HS-27A (cell line): ENCODE measurements at places on chromosomes 12 and 14.

GRCh38 chr12:55829967-55830600 is 697 bp upstream of the DNAJC14 start:
- DNase-seq: no peak

DNA sequence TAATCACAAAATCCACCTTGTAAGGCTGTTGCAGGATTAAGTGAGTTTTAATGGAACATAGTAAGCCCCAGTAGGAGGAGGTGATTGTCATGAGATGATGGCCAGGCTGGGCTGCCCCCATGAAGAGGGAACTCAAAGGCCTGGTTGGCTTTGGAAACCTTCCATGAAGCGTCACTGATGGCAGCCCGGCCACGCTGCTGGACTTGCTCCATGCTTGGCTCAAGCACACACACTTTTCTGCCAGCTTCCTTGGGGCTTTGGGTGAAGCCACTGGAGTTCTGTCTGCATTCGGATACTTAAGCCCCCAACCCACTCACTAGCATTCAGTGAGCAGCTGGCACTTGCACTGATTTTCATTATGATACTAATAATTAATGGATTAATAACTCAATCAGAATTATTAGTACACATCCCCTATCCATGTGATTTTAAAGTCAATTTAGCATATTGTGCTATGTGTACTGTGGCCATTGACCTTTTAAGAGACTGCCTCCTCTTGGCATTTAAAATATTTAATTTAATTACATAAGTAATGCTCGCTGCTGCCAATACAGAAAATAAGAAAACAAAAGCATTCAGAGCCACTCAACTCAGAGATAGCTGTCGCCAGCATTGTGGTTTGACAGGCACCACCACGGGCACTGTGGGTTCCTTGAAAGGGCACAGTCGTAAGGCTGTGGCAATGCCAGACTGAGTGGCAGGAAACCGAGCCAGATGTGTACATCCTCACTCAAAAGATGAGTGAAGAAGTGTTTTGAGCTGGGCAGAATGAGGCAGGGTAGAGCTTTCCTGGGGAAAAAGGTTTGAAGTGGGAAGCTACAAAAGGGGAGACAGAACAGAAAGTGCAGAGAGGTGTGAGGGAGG is 15.9 kb downstream of the KRT85 start:
- no peak for DNase-seq

DNA sequence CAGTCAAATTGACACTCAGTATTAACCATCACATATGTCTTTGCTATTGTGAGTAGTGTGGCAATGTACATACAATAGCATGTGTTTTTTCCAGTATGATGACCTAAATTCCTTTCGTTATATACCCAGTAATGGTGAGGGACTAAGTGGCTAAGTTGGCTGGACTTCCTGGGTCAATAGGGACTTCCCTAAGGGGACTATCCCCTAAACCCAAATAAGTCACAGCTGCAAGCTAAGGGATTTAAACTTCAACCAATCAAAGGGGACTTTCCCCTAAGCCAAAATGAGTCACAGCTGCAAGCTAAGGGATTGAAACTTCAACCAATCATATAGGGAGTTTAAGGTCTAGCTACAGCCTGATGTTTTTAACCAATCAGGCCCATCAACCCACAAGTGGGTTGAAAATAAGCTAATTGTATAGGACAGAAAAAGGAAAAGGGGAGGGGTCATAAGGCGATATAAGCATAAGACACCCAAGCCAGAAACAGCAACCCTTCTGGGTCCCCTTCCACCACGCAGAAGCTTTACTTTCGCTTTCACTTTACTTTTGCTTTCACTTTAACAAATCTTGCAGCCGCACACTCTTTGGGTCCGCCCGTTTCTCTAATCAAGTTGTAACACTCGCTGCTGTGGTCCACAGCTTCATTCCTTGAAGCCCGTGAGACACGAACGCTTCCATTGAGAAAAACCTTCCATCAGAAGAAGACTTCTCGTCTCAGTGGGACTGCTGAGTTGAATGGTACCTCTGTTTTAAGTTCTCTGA is 404.4 kb downstream of the FLRT2 start:
- no peak for DNase-seq

DNA sequence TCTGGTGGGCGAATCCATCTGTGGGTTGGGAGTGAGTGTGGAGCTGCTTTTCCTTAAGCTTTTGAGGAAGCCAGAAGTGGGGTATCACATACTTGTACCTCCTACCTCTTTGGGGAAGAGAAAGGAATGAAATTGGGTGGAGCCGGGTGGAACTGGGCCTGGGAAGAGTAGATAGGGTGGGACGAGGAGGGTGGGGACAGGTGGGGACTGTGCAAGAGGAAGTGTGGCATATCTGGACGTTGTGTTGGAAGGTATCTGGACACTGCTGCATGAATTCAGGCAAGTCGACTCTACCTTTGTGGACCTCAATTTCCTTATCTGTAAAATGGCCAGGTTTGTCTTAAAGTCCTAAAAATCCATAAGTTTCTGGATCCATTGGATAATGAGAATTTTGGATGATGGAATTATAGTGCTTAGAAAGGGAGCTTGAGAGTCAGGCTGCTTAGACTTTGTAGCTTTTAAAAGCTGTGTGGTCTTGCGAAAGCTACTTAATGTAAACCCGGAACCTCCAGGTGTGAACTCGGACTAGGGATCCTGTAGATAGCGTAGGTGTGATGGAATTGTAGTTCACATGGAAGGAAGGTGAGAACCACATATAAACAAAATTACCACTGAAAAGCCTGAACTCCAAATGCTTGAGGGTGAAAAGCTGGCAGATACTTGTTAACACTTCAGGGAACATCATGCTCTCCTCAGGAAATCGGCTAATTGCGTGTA is 2.1 kb downstream of the VRTN start:
- no peak for DNase-seq

DNA sequence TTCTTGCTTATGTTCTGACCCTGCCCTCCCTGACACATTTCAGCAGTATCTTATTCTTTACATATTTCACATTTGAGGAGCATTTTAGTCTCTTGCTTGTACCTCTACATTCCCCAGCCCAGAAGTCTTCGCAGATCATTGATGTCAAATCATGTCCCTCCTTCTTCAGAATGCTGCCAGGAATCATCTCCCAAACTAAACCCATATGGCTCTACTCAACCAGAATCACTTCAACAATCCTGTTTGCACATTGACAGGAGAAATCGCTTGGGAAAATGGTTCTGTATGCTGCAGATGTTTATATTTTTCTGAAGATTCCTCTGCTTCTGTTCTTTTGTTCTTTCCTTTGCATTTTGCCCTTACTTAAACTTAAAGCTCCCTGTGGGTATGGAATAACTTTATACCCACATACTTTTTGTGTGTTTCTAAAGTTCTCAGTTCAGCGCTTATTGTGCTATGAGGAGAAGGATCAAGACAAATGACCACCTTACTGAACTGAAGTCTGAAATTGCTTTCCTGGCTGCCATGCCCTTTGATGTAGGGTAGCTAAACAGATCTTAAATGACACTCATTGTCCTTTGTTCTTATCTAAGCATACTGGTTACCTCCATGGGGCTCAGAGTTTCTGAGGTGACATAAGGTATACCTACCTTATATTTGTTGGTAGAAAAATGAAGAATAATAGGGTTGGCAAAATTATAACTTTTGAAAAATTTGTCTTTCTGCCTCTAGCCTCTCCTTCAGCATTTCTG is 134.6 kb downstream of the SLC25A21 start:
- DNase-seq: no peak

- peak; percentile 4 for DNase-seq
These were observed 42.8 kb downstream of the KDM2B start for GRCh38 chr12:121537814-121538698.

- DNase-seq: no peak
These were observed 33.3 kb downstream of the DIO3 start for GRCh38 chr14:101594511-101595148.
